ENCODE measurements at places on chromosomes 3 and 15.

- DNase-seq, result no peak
Measured at GRCh38 chr3:153003441-153003840, 158.6 kb upstream of the RAP2B start.

DNA sequence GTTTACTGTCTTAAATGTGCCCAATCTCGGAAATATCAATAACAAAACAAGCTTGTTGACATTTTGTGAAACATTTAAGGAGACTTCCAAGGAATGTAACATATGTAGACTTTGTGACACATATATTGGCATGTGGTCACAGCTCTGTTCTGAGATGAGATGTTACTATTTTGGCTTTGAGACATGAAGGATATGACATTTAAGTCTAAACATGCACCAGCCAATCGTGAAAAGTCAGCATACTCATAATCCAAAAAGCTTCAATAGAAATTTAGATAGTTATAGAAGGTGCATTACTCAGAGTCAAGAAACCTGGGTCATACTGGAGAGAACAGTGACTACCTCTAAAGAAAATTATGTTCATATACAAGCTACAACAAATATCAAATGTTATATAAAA is 13.4 kb downstream of the COMMD2 start:
- no peak for DNase-seq

DNA sequence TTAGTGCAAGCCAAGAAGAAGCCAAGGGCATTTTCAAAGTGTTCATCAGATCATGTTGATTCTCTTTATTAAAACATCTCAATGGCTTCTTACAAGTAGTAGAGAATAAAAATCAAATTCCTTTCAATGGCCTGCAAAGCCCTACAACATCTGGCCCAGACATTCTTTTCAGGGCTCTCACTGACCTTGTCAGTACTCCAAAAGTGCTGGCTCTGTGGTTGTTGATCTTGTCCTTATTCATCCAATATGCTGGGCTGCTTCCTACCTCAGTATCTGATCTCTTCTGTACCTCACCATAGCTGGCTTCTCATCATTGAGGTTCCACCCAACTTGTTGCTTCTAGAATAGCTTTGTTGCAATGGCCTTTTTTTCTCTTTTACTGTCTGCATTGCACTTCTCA is 74.0 kb upstream of the SAMMSON start:
- no peak for DNase-seq

GRCh38 chr3:184343200-184343876 is 5.9 kb downstream of the FAM131A start:
- DNase-seq, result peak; percentile 29

- DNase-seq, result no peak
Measured at GRCh38 chr3:55061720-55062034, 133.8 kb upstream of the LRTM1 start.

DNA sequence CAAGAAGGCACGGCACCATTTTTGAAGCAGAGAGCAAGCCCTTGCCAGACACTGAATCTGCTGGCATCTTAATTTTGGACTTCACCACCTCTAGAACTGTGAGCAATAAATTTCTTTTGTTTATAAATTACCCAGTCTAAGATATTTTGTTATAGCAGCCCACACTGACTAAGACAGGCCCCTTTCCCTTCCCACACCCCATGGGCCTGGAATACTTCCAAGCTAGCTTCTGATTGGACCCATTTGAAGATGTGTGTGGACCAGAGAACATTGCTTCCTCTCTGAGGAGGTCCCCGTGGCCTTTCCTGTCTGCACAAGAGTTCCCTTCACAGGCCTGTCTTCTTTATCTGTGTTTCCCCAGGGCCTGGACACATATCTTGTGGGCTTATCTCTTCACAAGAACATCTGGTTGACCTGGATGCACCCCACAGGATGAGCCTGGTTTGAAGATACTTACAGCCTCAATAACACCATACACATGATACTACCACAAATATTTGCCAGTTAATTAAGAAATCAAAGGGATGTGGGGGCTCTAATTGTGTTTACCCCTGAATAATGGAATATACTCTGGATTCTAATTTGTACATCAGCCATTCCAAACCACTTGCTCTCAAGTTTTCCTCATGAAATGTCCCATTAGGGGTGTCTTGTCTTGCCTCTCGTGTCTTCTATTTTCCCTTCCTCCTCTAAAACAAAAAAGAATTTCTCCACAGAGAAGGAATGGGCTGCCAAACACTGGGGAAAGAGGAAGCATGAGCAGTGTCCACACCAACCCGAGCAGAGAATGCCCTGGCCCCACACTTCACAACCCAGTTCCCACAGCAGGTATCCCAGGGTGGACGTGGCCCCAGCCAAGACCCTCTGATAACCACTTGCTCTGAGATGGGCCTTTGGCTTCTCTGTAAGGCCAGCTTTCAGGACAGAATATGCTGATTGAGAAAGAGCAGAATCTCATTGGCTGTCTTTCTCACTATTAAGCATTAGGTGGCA is 42.5 kb downstream of the GLB1 start:
- DNase-seq, result no peak

DNA sequence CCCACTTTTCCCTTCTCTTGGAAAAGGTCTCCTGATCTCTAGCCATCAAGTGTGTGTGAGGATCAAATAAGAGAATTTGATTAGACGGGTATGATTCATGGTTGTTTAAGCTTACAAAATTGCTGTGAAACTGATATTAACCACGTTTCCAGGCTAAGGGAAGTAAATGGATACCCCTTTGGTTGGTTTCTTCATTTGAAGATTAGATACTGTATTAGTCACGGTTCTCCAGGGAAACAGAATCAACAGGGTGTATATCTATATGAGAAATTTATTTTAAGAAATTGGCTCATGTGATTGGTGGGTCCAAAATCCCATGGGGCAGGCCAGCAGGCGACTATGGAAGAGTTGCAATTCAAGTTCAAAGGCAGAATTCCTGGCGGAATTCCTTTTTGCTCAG is 112.7 kb upstream of the SELENOK start:
- DNase-seq, result no peak

DNA sequence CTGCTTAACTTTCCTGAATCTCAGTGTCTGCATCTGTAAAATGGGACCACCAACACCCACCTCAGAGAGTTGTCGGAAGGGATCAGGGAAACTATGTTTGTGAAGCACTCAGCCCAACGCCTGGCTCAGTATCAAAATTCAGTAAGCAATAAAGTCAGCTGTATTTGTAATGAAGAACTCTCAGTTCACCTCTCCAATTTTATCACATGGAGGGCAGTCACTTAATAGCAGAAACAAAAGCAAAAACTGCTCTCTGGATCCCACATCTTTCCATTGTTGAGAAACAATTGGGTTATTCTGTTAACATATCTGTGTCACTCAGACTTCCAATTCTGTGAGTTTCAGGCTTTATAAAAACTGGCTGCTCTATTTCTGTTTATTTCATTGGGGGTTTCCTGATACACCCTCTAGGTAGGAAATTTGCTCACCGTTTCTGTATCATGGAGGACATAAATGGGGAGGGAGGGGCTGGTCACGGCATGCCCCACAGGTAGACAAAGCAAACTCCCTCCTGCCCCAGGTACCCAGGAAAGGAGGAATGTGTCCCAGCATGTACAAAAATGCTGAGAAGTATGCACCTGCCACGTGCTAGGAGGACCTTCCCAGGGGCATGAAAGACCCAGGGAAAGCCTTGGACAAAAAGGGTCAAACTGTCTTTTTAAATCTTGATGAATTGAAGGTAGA is 81.4 kb upstream of the LMOD3 start:
- DNase-seq, result no peak

GRCh38 chr3:177687291-177687690 is 490.0 kb upstream of the TBL1XR1 start:
- no peak for DNase-seq
